Glomerular endothelial cell (primary cell): ENCODE measurements at places on chromosomes 2 and 18. TPM values are rescaled to one million over a fixed set of nuclear protein-coding genes. Genes with fewer than 3 reads are reported as not detected.

The CIB4 gene
- not detected in 2 replicates for total RNA-seq

The SERPINB11 gene
- total RNA-seq = not detected in 2 replicates

The CABLES1 gene
- total RNA-seq = 51.2 and 69.3 TPM in 2 replicates

The AOX1 gene
- total RNA-seq = 3.8 and 6.3 TPM in 2 replicates

The RFTN2 gene
- total RNA-seq = 4.6 and 6.3 TPM in 2 replicates

The IGFBP5 gene
- 23.4 and 36.8 TPM in 2 replicates for total RNA-seq

The OTOS gene
- total RNA-seq = not detected in 2 replicates

The FBXO36 gene
- total RNA-seq = 1.9 and 4.1 TPM in 2 replicates

The IL37 gene
- not detected in 2 replicates for total RNA-seq

The PDE1A gene
- total RNA-seq = 0.06 TPM in 1 of 2 replicates, not detected in the other

The POTEE gene
- total RNA-seq = not detected in 2 replicates

The ESCO1 gene
- total RNA-seq = 12.0 and 12.4 TPM in 2 replicates

The CD8B gene
- not detected in 2 replicates for total RNA-seq

The PIKFYVE gene
- 19.0 and 27.2 TPM in 2 replicates for total RNA-seq

The HOXD13 gene
- not detected in 2 replicates for total RNA-seq

The ATP5MC3 gene
- 159 and 163 TPM in 2 replicates for total RNA-seq

The BMP10 gene
- total RNA-seq = not detected in 2 replicates

The ABHD1 gene
- not detected in 2 replicates for total RNA-seq

The TOGARAM2 gene
- total RNA-seq = not detected in 2 replicates

The TNFRSF11A gene
- 0.63 and 1.4 TPM in 2 replicates for total RNA-seq

The POU3F3 gene
- total RNA-seq = 0.35 and 1.1 TPM in 2 replicates

The CABYR gene
- 3.0 and 6.0 TPM in 2 replicates for total RNA-seq

The RAB31 gene
- total RNA-seq = 19.4 and 32.8 TPM in 2 replicates

The ATIC gene
- 43.6 and 46.2 TPM in 2 replicates for total RNA-seq

The EVA1A gene
- 114 and 140 TPM in 2 replicates for total RNA-seq

The LCT gene
- under 0.01 TPM in 1 of 2 replicates, not detected in the other for total RNA-seq

The TMEM247 gene
- not detected in 2 replicates for total RNA-seq

The TMEM150A gene
- 25.2 and 36.3 TPM in 2 replicates for total RNA-seq

The INHA gene
- not detected in 2 replicates for total RNA-seq

The TWIST2 gene
- 4.8 and 7.2 TPM in 2 replicates for total RNA-seq

The GDF7 gene
- total RNA-seq = 0.73 and 9.5 TPM in 2 replicates

The CAPN14 gene
- 0.15 and 0.35 TPM in 2 replicates for total RNA-seq

The MRO gene
- not detected in 2 replicates for total RNA-seq

The SCN9A gene
- total RNA-seq = 9.3 and 10.0 TPM in 2 replicates

The FAP gene
- 17.8 and 50.0 TPM in 2 replicates for total RNA-seq

The LIMS3 gene
- total RNA-seq = 35.2 and 39.3 TPM in 2 replicates

The MBD5 gene
- 12.1 and 20.8 TPM in 2 replicates for total RNA-seq

The CCDC85A gene
- 8.0 and 9.1 TPM in 2 replicates for total RNA-seq

The SULT1C4 gene
- total RNA-seq = 13.7 and 20.2 TPM in 2 replicates

The NR4A2 gene
- 0.58 and 0.68 TPM in 2 replicates for total RNA-seq

The ARL5A gene
- 37.5 and 49.2 TPM in 2 replicates for total RNA-seq

The HAAO gene
- total RNA-seq = not detected in 2 replicates

The NDC80 gene
- 6.4 and 9.0 TPM in 2 replicates for total RNA-seq

The NETO1 gene
- 1.3 and 2.0 TPM in 2 replicates for total RNA-seq

The ARHGAP15 gene
- not detected in 2 replicates for total RNA-seq

The CHRNG gene
- not detected in 2 replicates for total RNA-seq

The ZSWIM2 gene
- 0.12 TPM in 1 of 2 replicates, not detected in the other for total RNA-seq

The SLC4A3 gene
- 2.0 TPM in 2 replicates for total RNA-seq

The LTBP1 gene
- total RNA-seq = 63.4 and 79.6 TPM in 2 replicates
